ENCODE measurements at places on chromosomes 2 and 18.
A peak's percentile ranks its signal among the peaks of the same experiment; 100 is the strongest.

DNA sequence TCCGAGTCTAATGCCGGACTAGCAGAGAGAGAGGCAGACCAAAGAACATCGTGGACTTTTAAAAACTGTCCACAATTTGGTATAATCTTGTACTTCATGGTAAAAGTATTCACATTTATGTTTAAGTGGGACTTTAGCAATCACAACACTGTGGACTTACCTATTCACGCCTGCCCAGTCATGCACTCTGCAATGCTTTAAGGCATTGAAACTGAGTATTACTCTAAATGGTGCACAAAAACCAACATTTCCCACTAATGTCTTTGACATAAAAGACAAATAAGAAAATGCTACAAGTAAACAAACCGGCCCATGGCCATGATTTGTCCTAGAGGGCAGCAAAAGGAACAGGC lies 91.3 kb downstream of the ACVR1 start:
- no peak for DNase-seq

DNA sequence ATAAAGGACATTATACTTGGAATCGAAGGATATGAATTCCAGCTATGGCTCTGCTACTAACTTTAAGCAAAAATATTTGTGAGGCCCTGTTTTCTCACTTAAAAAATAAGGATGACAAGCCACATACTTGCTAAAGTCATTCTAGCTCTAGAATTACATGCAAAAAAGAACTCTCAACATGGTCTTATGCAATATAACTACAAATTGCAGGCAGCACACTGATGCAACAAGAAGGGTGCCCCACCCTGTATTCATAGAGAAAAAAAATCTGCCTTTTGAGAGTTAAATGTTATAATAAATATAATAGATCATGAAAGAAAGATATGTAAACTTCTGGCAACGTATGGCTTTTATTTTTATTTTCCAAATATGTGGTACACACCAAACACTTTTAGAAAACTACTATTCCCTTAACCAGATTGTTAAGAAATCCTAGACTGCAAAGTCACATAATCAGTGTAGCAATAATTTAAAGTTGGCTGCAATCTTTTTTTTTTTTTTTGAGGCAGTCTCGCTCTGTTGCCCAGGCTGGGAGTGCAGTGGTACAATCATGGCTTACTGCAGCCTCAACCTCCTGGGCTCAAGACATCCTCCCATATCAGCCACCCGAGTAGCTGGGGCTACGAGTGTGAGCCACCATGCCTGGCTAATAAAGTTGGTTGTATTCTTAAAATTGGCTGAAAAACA lies 40.2 kb upstream of the WDSUB1 start:
- no peak for DNase-seq

- no peak for DNase-seq
Measured at GRCh38 chr2:233400961-233401360, 46.7 kb downstream of the DGKD start.

- DNase-seq: no peak
Measured at GRCh38 chr2:123015186-123015585, 1009.9 kb upstream of the CNTNAP5 start.

DNA sequence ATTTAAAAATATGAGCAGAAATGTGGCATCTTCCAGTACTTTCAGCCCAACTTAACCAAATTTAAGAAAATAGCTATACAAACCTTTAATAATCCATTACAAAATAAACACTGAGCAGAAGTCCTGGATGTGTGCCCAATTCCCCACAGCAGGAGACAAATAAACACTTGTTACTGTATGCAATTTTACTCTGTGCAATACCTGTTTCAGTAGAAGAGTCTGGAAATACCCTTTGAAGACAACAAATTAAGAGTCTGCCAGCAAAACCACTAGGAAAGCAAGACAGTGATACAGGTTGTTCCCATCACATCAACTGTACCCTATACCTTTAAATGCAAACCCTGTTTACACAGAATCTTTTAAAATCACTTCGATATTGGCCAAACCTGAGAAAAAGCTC lies 41.4 kb upstream of the RNU4ATAC start:
- DNase-seq: no peak

DNA sequence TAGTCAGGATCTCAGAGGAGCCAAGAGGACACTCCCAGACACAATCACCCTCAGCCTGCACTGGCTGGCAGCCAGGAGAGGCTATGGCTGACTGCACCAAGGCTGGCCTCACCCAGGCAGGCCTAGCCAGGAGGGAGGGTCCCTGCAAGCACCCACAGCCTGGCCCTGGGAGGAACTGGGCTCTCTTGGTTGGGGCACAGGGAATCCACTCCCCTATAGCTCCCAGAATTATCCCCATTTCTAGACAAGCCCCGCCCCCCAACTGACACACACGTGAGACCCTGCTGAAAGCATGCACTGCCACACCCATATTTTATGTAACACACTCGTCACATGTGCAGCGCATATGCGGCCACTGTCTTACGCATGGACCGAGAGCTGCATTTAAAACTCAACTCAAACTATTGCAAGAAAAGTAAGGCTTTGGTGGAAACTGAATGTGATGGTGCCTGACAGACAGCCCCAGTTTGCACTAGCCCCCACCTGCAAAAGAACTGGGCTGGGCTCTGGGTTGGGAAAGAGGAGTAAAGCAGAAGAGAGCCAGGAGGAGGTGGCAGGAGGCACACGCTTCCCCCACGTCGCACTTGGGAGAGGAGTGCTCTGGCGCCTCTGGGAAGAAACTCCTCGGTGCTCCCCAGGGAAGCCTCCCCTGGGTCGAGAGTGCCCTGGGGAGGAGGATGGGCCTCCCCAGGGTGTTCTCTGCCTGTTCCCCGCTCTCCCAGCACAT lies 28.9 kb upstream of the ARHGEF4 start:
- DNase-seq: no peak

DNA sequence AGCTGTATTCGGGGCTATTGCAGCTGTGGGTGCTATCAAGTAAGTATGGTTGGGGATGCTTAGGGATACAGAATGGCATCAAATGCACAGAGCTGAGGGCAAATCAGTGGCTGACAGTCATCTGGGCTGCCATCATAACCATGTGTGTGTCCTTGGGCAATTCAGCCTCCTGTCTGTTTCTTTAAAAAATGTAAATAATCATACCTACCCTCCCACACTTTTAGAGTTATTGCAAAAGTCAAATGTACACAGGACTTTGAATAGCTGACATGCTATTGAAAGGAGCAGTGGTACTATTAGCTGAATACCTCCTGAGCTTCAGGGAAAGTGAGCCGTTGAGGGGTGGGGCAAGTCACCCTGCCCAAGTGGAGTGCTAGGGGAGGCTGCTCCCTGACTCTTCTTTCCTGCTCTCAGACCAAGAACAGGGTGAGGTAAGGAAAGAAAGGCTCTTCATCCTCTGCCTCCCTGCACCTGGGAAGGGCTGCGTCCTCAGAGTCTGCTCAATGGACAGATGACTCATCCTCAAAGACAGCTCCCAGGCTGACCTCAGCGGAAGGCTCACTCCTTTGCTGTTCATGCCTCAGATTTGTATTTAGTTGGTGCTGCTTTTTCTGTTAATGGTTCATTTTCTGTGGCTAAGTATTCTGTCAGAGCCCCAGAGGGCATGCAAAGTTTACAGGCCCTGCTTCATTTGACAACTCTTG lies 54.9 kb upstream of the BZW1 start:
- DNase-seq: no peak

DNA sequence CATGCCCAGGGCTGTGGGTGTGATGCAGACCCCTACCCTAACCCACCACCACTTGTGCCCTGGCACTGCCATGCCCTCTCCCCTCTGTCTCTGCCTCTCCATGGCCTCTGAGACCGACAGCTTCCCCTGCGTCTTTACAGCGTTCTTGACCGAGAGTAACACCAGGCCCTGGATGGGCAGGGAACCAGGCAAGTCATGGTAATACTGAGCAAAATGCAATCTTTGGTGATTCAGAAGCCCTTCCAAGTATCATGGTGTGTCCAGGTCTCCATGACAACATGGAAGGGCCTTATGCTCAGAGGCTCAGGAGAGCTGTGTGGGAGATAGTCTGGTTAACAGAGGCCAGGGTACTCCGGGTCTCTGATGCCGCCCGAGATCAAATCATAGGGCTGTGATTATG lies 176.1 kb downstream of the KLHL29 start:
- DNase-seq: no peak

DNA sequence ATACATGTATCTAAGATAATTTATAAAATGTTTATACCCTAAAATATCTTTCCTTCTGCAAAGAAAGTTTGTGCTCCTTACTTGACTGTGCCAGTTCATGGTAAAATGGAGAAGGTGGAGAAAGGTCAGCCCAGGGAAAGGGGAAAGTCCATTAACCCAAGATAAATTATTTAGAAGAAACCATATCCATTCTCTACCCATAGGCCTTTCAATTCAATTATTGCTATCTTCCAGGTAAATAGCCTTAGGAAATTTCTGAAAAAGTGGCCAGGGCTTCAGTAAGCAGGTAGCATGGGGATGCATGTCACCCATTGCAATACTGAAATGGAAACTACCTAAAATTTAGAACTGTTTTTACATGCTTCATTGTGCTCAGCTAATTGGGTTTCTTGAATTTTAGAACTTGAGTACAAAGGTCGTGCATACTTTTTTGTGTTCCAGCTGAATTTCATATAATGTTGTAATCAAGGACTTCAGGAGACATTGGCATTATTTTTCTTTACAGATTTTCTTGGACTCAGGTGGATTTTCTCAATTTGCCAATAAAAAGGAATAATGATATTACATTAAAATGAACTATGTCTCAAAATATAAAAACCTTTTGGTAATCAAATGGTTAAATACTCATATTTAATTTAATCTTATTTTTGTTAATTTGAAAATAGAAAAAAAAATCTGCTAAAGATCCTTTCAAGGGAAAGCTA lies 124.9 kb downstream of the CSRNP3 start:
- no peak for DNase-seq

DNA sequence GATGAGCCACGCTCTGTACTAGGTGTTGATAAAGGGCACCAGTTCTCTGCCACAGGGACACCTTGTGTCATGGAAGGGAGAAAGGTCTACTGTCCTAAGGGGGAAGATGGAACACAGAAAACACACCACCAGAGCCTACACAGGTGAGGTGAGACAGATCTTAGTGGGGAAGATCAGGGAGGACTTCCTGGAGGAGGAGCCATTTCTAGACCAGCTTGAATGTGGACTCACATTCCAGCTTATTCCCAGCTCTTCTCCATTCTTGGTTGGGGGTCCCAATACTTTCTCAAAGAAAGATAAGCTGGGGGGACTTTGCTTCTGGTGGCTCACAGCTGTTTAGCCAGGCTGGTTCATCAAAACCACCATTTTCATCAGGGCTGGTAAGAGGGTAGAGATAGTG lies 36.2 kb downstream of the EMX1 start:
- DNase-seq: no peak

GRCh38 chr2:24463271-24463670 lies 27.8 kb upstream of the NCOA1 start:
- DNase-seq: no peak

DNA sequence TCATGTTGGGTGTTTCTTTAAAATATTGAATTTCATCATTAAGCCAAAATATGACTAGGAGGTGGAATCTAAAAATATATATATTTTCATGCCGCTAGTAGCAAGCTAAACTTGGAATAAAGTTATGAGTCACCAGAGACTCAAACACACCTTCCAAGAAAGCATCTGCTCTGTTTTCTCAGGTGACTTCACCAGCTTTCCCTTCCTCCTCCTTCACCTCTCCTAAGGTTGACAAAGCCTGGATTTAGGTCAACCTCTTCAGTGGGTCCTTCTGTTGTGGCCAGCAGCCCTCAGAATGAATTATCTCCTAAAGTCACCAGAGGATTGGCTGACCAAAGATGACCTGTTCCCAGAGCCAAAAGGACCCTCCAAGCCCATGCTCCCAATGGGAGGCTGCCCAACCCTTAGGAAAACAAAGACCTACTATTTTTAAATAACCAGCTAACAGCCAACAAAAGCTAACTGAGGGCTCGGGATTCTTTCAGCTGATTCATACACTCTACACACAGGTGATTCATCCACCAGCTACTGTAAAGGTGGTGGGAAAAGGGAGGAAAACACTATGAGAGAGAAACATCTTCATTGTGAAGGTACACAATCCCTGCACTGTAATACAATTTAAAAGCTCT lies 113.9 kb downstream of the MYO5B start:
- no peak for DNase-seq

GRCh38 chr2:149733936-149734685 lies 146.5 kb upstream of the MMADHC start:
- no peak for DNase-seq

DNA sequence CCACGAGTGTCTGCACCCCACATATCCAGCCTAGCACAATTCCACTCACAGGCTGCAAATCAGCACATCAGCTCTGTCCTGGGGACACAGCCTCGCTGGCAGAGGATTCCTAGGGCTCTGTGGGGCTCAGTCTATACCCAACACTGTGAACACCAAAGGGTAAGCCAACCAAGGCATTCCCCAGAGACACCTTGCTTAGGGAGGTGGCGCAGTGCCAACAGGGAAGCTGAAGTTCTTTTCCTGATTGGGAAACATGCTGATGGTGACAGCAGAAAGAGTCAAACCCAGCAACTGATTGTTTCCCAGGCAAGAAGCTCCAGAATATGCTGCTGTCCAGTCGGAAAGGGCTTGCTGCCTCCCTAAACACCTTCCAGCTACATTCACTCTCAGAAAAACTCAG lies 55.8 kb downstream of the TTC32 start:
- no peak for DNase-seq

DNA sequence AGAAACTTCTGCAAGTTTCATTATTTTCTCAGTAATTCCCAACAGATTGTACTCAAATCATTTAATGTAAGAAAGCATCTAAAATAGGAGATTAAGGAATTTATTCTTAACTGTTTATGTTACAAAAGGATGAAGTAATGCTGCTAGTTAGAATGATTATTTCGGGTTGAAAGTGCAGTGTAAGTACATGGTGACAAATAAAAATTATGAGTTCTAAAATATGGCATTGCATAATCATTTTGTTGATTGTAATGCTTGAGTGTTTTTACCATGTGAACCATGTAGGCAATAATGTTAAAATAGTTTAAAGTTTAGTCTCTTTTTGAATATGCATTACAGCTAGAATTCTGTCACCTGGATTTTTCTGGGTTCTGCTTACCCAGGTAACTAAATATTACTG lies 149.0 kb upstream of the SP5 start:
- no peak for DNase-seq

DNA sequence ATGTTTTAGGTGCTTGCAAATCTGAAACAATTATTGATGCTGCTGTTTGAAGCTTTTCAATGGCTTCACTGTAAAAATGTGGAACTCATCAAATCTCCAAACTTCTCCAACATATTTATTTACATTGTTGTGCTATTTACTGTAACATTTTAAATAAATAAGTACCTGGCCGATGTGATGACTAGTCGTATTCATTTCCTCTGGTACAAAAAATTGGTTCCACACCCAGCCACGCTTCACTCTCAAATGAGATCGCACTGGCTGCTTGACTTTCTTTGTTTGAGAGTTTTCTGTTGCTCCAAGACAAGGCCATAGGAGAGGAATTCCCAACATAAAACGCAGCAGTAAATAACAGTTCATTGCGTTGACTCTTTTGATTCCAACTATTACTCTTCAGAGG lies 32.0 kb downstream of the CDH19 start:
- DNase-seq: no peak

- DNase-seq: no peak
Measured at GRCh38 chr2:33494877-33495641, 18.6 kb downstream of the RASGRP3 start.

- no peak for DNase-seq
Measured at GRCh38 chr2:225402210-225402776, 2.8 kb downstream of the NYAP2 start.

- DNase-seq: peak; percentile 60
Measured at GRCh38 chr2:66577321-66578053, 142.6 kb downstream of the MEIS1 start.

- no peak for DNase-seq
Measured at GRCh38 chr2:211957799-211958198, 580.8 kb downstream of the ERBB4 start.

- no peak for DNase-seq
Measured at GRCh38 chr2:126413079-126413478, 242.9 kb upstream of the GYPC start.

Data from right forelimb (tissue), 1 donor.